ENCODE measurements at places on chromosomes 6 and 20. TPM values are rescaled to one million over a fixed set of nuclear protein-coding genes. Genes with fewer than 3 reads are reported as not detected.

DNA sequence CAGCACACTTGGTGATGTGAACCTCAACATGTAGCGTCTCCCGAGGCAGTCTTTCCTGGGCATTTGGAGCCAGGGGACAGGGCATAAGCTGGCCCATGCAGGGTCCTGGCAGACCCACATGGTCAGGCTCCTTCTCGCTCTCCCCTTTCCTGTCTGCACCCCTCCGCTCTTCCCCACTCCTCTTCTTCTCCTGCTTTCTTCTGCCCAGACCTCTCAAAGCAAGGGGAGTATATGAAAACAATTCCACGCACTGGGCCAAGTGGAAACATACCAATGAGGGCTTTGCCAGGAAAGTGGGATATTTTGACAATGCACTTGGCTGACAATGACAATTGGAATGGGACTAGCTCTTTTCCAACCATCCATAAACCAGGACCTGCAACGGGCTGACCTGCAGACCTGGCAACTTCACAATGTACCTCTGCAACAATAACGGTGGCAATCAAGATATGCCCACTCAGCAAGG lies 58.9 kb upstream of the TRAF3IP2 start:
- DNase-seq, result no peak

The FNDC1 gene
- total RNA-seq, result under 0.01 TPM

GRCh38 chr20:59605601-59606364 lies 1.4 kb downstream of the PHACTR3 start:
- no peak for DNase-seq

GRCh38 chr20:51747182-51747911 lies 20.8 kb downstream of the ATP9A start:
- DNase-seq, result no peak

The SOX4 gene
- 24.6 TPM for total RNA-seq

GRCh38 chr6:2790588-2791449 lies 25.6 kb downstream of the WRNIP1 start:
- peak; percentile 71 for DNase-seq

All from Daoy (cell line).